ENCODE measurements at places on chromosomes 16 and 17. TPM values are rescaled to one million over a fixed set of nuclear protein-coding genes. Genes with fewer than 3 reads are reported as not detected.

DNA sequence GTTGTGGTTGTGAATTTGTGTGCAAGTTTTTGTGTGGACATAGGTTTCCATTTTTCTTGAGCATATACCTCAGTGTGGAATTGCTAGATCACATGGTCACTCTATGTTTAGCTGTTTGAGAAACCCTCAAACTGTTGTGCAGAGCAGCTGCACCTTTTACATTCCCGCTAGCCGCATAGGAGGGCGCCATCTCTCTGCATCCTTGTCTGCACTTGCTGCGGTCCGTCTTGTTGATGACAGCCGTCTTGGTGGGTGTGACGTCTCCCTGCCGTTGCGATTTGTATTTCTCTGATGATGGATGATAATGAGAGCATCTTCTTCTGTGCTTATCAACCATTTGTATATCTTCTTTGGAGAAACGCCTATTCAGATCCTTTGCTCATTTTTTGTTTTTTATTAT, 25.1 kb upstream of the IL17C start:
- no peak for DNase-seq

DNA sequence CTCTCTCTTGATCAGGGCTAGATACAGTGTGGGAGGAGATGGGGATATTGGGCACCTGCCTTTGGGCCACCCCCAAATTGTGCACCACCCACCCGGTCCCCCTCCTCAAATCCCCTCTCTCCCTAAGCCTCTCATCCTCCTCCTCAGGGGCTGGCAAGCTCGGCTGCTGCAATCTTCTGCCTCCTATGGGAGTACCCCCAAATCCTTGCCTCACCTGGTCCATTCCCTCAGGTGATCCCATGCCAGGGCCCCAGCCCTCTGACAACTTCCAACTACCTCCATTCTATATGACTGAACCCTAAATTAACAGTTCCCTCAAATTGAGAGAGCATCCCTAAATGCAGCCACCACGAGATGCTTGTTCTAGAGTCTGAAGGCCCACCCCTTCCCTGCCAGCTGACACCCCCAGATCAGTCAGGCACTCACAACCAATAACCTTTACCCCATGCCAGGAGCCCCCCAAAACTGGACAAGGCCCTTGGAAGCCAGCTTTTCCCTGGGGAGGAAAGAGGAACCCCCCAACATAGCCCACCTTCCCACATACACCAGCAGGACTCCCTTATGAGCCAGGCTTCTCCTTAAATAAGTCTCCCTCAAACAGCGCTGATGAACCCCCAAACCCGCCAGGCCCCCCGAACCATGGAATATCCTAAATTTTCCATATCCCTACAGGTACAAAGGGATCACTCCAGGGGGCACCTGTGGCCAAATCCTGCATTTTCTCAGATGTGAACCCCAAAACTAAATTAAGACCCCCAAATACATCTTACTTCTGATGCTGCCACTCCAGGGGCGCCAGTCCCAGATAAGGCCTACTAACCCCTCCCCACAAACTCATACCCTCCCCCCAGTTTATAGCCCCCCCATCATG, 3.2 kb downstream of the DLG4 start:
- no peak for DNase-seq

MYCBPAP gene
- total RNA-seq, result 1.3 TPM

- no peak for DNase-seq
Measured at GRCh38 chr17:55769625-55770000, 18.8 kb downstream of the PCTP start.

DNA sequence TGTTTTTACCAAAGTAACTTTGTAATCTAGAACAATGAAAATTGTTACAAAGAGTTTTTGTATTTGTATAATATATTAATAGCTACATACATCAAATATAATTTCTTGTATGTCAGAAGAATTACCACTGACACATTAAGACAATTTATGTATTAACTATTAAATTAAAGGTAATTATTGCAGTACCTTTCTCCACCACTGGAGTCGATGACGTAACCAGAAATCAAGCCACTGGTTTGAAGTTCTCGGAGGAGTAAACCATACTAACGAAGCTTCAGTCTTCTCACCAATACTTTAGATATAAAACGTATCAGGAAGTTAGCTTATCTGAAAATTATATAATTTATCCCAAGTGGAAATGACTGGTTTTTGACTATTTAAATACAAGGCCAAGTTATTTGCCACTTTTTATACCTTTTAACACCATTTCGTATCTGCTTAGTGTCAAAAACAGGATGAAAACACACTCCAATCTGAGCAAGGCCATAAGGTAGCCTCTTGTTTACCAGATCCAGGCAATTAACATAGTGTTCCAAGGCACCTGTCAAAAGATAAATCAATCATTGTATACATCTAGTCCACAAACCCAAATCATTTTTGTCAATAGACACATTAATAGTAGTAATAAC, 4.3 kb downstream of the POLG2 start:
- no peak for DNase-seq
